Stimulated activated naive CD8-positive, alpha-beta T cell treated with anti-CD3 and anti-CD28 coated beads, Interleukin-15, Interleukin-2, amounts not matched to agents 100 U/mL and 50 U/mL, for 24 hours (primary cell): ENCODE measurements at places on chromosomes 2 and 18.

- DNase-seq: peak; percentile 47
These were observed 6.3 kb downstream of the C2orf81 start for GRCh38 chr2:74414881-74415761.

DNA sequence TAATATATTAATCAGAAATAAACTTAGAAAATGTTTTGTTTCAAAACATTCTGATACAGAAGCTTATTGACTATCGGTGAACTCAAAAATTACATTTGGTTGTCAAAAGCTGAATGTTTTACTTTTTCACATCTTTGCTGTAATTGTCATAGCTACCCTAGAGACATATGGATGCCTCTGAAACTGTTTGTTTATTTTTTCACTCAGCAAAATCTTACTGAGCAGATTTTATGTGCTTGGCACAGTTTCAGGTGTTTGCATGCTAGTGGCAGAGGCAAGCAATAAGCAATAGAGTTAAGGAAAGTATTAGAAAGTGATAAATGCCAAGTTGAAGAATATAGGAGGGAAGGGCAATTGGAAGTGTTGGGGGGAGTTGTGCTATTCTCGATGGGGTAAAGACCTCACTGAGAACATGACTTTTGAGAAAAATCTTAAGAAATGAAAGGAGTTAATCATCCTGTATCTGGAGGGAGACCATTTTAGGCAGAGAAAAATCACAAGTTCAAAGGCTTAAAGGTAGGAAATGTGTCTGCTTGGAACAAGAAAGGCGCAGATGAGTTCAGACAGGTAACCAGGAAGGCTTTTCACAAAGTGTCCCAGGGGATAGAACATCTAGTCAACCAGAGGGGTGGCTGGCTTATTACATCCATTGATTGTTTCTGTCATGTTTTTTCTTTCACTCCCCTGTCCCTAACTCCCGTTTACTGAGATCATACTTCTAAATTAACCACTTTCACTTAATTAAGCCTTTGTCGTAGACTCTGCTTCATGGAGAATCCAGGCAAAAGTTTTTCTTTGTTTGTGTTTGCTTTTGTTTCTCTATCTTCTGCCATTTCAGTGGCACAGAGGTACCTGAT, 27.2 kb upstream of the COBLL1 start:
- no peak for DNase-seq

DNA sequence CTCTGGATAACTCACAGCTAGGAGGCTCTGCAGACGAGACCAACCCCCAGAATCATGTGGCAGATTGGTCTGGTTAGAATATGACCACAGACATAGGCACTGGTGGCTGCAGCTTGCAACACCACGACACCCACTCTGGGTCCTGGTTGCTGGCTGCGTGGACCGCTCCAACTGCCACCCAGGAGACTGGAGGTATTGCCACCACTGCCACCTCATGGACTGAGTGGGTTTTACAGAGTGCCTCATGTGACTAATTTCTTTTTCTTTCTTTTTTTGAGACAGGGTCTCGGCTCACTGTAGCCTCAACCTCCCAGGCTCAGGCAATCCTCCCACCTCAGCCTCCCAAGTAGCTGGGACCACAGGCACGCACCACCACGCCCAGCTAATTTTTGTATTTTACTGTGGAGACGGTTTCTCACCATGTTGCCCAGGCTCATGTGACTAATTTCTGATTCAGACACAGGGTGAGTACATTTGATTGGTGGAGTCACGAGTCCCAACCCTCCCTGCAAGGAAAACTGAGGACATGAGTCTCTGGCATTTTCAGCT, 29.9 kb upstream of the NT5DC4 start:
- DNase-seq: peak; percentile 67

DNA sequence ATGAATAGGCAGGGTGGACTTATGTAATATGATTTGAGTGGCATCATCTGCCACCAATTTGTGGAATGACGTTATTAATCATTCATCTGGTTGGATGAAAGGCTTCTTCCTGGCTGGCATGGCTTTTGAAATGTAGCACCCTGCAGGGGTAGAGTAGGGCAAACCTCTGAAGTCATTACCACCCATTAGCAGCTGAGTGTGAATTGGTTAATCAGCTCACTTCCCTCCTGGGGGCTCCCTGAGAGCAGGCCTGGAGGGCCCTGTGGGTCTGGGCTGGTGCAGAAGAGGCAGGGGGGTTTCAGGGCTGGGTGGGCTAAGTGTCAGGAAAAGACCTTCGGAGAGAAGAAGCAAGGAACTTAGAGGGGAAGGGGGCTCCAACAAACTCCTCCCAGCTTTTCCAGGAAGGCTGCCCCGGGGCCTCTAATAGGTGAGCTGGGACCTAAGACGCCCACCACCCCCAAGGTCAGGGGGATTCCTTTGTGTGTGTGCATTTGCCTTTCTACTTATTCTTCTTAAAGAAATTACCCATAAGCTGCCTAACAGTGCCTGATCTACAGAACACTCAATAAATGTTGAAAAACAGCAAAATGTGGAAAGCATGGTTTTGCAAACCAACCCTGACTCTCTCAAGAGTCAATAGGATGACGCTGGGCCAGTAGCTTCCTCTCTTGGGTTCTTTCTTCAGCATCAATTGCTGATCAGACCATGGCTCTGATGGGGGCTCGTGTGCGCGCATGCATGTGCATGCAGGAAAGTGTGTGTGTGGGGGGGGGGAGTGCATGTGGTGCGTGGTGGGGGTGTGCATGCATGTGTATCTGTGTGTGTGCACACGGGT, 49.7 kb upstream of the ZNF516 start:
- DNase-seq: no peak

DNA sequence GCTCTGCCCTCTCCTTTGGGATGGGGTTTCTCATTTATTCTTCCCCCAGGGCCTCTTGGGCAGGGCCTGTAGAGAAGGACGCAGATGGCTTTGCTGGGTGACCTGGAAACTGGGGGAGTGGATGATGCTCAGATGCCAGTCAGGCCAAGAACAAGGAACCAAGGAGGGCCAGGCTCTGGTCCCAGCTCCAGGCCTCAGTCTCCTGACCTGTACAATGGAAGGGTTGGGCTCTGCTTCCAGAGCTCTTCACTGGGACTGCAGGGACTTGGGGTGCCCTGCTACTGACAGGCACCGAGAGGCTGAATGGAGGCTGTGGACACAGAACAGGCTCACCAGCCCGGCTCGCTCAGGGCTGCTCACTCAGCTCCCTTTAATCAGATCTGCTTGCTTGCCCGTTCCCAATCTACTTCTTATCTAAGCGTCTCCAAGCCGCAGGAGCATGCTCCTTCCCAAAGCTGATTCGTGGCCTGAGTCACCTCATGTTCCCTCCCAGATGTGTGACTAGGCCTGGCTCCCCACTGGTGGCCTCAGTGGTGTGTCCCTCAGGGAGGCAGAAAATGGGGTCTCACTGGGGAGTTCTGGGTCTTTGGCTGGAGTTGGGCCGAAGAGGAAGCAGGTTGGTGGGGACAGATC, 82.6 kb upstream of the ODC1 start:
- no peak for DNase-seq

DNA sequence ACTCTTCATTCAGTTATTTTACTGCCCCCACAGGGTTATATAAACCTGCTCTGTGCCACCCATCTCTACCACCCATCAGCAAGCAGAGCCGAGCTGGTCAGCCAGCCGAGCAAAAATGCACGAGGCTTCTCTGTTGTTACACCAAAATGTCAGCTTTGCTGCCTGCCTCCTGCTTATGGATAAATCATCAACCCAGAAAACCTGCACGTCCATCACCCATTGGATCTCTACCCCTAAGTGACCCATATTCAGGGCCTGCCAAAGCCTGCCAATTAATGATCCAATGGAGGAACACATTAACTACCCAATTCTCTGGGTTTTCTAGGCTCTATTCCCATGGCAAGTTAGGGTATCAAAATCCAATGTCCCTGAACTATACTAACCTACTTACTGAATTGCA, 365.5 kb upstream of the ACVR2A start:
- no peak for DNase-seq

- DNase-seq: peak; percentile 64
These were observed 71.0 kb upstream of the ITM2C start for GRCh38 chr2:230793572-230794359.

GRCh38 chr2:85259101-85259590, 68.6 kb downstream of the TGOLN2 start:
- no peak for DNase-seq

DNA sequence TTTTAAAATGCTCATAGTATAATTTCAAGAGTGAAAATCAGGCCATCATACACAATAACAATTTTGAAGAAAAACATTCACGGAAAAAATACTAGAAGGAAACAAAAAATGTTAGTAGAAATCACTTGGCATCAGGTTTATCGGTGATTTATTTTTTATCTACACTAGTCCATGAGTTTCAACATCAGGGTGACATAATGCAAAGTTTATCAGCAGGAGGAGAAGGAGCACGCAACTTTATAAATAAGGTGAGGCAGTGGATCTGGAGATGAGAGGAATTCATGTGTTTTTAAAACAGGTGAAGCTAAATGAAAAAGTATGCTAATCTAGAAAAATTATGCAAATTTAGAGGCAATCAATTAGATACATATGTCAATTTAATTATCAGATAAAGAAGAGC, 54.2 kb downstream of the MGAT4A start:
- no peak for DNase-seq
